ENCODE measurements at places on chromosomes 2 and 18.

- no peak for DNase-seq
- H3K36me3 ChIP-seq: peaks cover 2% of the 10 kb centered on the region
- no peak overlapping the region for H3K27ac ChIP-seq
- H3K4me1 ChIP-seq: no peaks in the 10 kb centered on the region
- no peaks in the 10 kb centered on the region for H3K27me3 ChIP-seq
- no peak overlapping the region for H3K4me3 ChIP-seq
These were observed 51.0 kb upstream of the CYP26B1 start for GRCh38 chr2:72198532-72199241.

GRCh38 chr2:167792126-167792525 is 455.3 kb downstream of the STK39 start:
- no peaks in the 10 kb centered on the region for H3K36me3 ChIP-seq
- no peak for DNase-seq
- no peak overlapping the region for H3K4me3 ChIP-seq
- H3K27me3 ChIP-seq: peaks cover 2% of the 10 kb centered on the region
- no peak overlapping the region for H3K27ac ChIP-seq
- no peaks in the 10 kb centered on the region for H3K4me1 ChIP-seq

DNA sequence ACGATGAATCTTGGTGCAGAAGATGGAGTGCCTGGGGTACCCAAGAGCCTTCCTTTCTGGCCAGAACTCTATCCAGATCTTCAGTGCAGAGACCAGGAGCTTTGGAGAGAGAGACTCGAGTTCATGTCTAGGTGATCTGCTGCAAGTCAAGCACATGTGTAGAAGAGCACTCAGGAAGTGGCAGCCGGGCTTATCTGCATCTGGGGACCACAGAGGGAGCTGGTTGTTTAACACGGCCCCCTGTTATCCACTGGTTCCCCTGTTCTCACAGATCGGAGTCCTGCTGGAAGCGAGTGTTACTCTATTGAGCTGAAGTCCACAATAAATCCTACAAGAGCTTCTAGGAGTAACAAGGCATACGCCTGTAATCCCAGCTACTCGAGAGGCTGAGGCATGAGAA is 128.3 kb downstream of the ACOXL start:
- no peak overlapping the region for H3K4me3 ChIP-seq
- peaks cover 17% of the 10 kb centered on the region for H3K4me1 ChIP-seq
- DNase-seq: no peak

DNA sequence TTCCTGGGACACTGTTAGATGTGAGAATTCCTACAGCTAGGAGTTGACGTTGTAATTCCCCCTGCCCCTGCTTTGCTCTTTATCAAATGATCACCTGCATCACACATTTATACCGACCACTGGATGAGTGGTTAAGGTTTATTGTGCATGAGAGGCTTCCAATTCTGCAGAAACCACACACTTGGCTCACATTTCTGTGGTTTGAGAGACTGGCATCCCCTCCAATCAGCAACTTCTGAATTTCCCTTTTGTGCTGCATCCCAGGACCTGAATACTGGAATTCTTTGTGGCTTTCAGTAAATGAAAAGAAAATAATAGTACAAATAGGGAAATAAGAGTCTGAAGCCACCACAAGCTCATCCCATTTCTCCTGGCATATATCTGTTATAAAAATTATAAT is 628.7 kb upstream of the PIK3C3 start:
- H3K4me3 ChIP-seq: no peak overlapping the region
- DNase-seq: no peak
- H3K27ac ChIP-seq: no peak overlapping the region
- H3K27me3 ChIP-seq: no peaks in the 10 kb centered on the region
- H3K36me3 ChIP-seq: no peaks in the 10 kb centered on the region

DNA sequence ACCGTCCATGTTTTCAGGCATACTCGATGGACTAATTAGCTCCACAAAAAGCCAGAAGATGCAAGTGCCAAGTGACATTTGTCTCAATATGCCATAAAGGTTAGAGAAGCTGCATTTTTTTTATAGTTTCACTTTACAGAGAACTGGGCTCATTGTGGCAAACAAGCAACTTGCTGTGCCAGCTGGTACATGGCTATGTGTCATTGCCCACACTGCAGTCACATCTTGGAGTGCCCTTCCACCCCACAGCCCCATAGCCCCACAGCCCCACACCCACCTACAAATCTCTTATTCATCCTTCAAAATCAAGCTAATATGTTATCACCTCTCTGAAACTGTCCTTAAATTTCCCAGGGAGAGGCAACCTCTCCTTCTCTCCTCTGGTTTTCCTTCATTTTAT is 451.9 kb downstream of the ARHGAP15 start:
- DNase-seq: no peak
- no peaks in the 10 kb centered on the region for H3K4me1 ChIP-seq
- H3K36me3 ChIP-seq: peaks cover 12% of the 10 kb centered on the region
- no peaks in the 10 kb centered on the region for H3K27me3 ChIP-seq

DNA sequence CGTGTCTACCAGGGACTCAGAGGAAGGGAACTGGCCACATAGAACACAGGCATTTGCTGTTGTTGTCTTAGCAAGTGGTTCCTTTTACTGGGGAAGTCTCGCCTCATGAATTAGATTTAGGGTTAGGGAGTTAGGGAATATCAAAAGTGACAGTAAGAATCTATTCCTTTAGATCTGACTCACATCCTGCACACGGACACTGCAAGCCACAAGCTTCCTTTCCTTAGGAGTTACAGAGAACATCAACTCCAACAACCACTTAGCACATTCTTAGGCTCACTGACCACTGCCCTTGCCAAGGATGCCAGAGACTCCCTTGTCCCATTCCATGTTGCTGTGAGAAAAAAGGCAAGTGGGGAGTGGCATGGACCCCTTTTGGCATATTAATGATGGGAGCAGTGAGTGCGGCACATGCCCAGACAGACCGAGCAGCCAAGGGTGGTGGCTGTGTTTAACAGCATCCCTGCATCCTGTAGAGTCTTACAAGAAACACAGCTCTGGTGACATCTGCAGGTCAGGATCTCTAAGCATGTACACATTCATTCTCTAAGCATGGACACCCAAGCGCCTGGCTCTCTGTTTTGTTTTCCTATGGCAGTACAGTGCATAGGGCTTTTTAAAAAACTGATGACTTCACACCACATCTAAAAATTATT is 745.6 kb upstream of the RAB6C start:
- no peak overlapping the region for H3K27ac ChIP-seq
- H3K27me3 ChIP-seq: no peaks in the 10 kb centered on the region
- no peak for DNase-seq
- no peaks in the 10 kb centered on the region for H3K36me3 ChIP-seq

GRCh38 chr18:78587626-78588600 is 391.7 kb upstream of the SALL3 start:
- no peak overlapping the region for H3K4me3 ChIP-seq
- no peaks in the 10 kb centered on the region for H3K36me3 ChIP-seq
- H3K27ac ChIP-seq: no peak overlapping the region
- no peak for DNase-seq
- no peaks in the 10 kb centered on the region for H3K4me1 ChIP-seq

- peaks cover 10% of the 10 kb centered on the region for H3K27me3 ChIP-seq
- no peaks in the 10 kb centered on the region for H3K36me3 ChIP-seq
These were observed 94.8 kb upstream of the LTBP1 start for GRCh38 chr2:32851777-32852439.

GRCh38 chr2:139835101-139835500 is 1054.9 kb upstream of the NXPH2 start:
- no peak overlapping the region for H3K4me3 ChIP-seq
- H3K27me3 ChIP-seq: no peaks in the 10 kb centered on the region
- no peak for DNase-seq

- peaks cover 5% of the 10 kb centered on the region for H3K4me1 ChIP-seq
- no peaks in the 10 kb centered on the region for H3K36me3 ChIP-seq
- peaks cover 22% of the 10 kb centered on the region for H3K27me3 ChIP-seq
- no peak for DNase-seq
- no peak overlapping the region for H3K4me3 ChIP-seq
- no peak overlapping the region for H3K27ac ChIP-seq
These were observed 90.2 kb upstream of the ODC1 start for GRCh38 chr2:10538224-10538894.

- no peak overlapping the region for H3K4me3 ChIP-seq
- H3K4me1 ChIP-seq: no peaks in the 10 kb centered on the region
- no peaks in the 10 kb centered on the region for H3K36me3 ChIP-seq
- no peak for DNase-seq
These were observed 687.6 kb upstream of the HS6ST1 start for GRCh38 chr2:129006135-129006886.

DNA sequence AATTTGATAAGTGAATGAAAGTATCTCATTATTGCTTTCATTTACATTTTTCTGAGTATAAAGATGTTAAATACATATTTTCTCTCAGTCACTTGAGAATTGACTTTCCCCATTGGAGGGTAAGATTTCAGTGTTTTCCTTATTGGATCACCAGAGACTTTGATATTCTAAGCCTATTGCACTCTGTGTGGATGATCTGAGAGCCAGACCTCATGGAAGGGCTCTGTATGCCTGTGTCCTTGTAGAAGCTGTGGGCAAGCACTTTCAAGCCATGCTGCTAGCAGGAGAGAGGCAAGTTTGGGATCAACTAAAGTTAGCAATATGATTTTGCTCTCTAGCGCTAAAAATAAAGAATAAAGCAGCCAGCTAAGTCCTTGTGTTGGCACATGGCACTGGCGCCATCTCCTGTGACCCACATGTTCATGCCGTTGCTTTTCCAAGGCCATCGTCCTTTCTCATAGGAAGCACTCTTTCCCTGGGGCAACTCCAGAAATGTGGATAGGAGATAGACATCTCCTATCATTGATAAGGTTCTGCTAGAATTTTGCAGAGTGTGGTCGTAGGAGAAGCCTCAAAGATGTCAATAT is 72.6 kb downstream of the AOX1 start:
- H3K4me3 ChIP-seq: no peak overlapping the region
- DNase-seq: no peak
- H3K27me3 ChIP-seq: no peaks in the 10 kb centered on the region
- H3K36me3 ChIP-seq: no peaks in the 10 kb centered on the region

- no peak overlapping the region for H3K27ac ChIP-seq
- no peak for DNase-seq
- peaks cover 34% of the 10 kb centered on the region for H3K4me1 ChIP-seq
- H3K36me3 ChIP-seq: peaks cover 43% of the 10 kb centered on the region
- H3K27me3 ChIP-seq: no peaks in the 10 kb centered on the region
These were observed 82.6 kb downstream of the HDAC4 start for GRCh38 chr2:239318151-239318611.

DNA sequence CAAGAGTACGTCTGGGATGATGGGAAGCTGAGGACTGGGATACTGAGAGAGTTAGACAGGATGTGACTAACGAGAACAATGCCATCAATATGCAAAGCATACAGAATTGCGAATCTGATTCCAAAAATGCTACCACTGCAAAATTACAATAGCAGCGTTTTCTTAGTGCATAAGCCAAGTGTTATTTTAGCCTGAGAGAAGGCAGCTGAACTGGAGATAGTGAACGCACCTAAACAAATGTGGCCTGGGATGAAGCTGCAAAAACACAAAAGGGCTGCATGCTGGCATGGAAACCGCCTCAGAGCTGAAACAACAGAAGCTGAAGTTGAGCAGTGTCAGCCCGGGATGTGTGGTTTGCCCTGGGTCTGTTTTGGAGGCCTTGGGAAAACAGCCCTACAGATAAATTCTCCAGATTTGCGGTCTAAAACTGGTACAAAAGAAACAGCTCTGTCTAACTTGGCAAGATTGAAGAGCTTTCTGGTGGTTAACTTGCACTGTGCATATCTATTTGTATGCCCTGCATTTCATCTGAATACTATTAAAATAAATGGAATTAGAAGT is 45.5 kb downstream of the LYPD6 start:
- H3K36me3 ChIP-seq: no peaks in the 10 kb centered on the region
- H3K4me1 ChIP-seq: no peaks in the 10 kb centered on the region
- no peaks in the 10 kb centered on the region for H3K27me3 ChIP-seq
- H3K27ac ChIP-seq: no peak overlapping the region
- H3K4me3 ChIP-seq: no peak overlapping the region
- DNase-seq: no peak

DNA sequence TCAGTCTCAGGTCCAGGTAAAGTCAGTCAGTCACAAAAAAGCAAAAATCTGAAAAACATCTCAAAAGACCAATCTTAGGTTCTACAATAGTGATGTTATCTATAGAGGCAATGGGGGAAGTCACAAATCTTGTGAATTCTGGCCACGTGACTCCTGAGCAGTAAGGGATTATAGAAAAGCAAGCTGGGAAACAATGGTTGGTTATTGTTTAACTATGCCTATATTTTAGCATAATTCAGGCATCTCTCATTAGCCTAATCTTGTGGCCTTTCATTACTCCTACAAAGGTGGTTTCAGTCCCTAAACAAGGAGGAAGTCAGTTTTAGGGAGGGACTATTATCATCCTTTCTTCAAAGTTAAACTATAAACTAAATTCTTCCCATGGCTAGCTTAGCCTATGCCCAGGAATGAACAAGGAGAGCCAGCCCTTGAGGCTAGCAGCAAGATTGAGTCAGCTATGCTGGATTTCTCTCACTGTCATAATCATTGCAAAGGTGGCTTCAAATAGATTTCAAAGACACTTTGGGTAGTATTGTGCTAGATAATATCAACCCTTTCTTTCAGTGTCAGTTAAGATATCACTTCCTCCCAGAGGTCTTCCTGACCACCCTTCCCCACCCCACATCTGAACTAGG is 56.4 kb upstream of the ITGA6 start:
- H3K27ac ChIP-seq: no peak overlapping the region
- H3K36me3 ChIP-seq: peaks cover 4% of the 10 kb centered on the region
- no peak for DNase-seq
- no peak overlapping the region for H3K4me3 ChIP-seq
- peaks cover 7% of the 10 kb centered on the region for H3K4me1 ChIP-seq
- H3K27me3 ChIP-seq: peaks cover 5% of the 10 kb centered on the region

DNA sequence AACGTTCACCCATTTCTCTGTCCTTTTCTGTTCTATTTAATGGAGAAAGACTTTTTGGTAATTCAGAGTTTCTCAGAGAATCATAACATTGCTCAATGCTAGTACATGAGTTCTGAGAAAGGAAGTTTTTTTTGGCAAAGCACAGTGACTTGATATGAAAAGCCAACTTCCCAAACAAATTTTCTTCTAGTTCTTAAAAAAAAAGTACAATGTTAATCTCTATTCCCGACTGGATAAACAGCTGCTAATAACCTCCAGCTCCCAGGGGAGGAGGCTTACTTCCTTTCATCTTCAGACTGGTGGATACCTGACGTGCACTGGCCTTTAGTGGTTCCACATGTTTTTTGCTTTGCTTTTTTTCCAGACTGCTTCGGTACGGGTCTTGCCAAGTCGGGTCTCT is 284.6 kb upstream of the CCDC68 start:
- no peak for DNase-seq
- H3K4me1 ChIP-seq: peaks cover 83% of the 10 kb centered on the region
- H3K36me3 ChIP-seq: peaks cover 57% of the 10 kb centered on the region

DNA sequence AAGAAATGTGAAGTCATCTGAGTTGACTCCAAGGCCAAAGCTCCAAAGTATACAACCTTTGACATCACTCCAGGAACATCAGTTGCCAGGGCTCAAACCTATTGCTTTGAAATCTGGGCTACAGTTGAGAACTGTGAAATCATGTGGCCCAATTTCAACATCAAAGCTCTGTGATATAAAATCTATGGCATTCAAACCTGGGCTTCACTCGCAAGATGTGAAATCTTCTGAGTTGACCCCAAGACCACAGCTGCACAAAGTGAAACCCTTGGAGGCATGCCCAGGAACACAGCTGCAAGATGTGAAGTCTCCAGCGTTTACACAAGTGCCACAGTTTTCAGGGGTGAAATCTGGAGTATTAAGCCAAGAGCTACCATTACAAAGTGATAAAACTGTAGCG is 9.4 kb upstream of the ZNF512 start:
- no peak overlapping the region for H3K27ac ChIP-seq
- H3K36me3 ChIP-seq: peaks cover 3% of the 10 kb centered on the region
- H3K4me3 ChIP-seq: no peak overlapping the region
- peaks cover 37% of the 10 kb centered on the region for H3K27me3 ChIP-seq
- no peaks in the 10 kb centered on the region for H3K4me1 ChIP-seq
